ENCODE measurements at places on chromosomes 6 and 20.
A peak's percentile ranks its signal among the peaks of the same experiment; 100 is the strongest.

- DNase-seq, result no peak
These were observed 26.8 kb upstream of the SLC35B3 start for GRCh38 chr6:8462169-8462568.

DNA sequence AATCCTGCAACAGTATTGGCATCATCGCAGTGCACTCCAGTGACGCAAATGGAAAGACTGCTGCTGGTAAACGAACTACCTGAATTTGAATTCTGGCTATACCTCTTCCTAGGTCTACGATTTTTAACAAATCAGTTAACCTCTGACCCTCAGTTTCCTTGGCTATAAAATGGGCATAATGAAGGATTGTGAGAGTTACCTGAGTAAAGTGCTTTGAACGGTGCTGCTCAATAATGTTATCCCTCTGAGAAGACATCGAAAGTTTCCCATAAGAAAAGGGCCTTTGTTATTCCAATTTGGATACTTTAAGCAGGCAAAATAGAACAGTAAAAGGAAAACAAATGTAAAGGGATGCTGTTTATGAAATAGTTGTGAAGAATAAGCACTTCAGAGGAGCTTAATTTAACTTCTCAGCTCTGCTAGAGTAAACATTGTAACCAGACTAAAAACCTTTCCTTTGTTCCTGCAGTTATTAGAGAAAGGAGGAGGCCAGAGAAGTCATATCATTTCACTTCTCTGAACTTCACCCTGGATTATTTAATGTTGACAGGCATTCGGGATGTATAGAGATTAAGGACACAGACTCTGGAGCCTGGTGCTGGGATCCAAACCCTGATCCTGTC lies 5.8 kb downstream of the SGK1 start:
- no peak for DNase-seq

GRCh38 chr20:43911066-43911465 lies 3.6 kb upstream of the TOX2 start:
- DNase-seq, result no peak

GRCh38 chr6:32416036-32416435 lies 9.1 kb upstream of the BTNL2 start:
- no peak for DNase-seq

- no peak for DNase-seq
These were observed 51.2 kb downstream of the TP53INP2 start for GRCh38 chr20:34755367-34755766.

- DNase-seq, result no peak
These were observed 10.9 kb downstream of the BANF2 start for GRCh38 chr20:17710379-17711266.

- DNase-seq, result no peak
These were observed 8.0 kb downstream of the CASS4 start for GRCh38 chr20:56420028-56420427.

GRCh38 chr6:14226051-14226660 lies 108.6 kb downstream of the CD83 start:
- no peak for DNase-seq

GRCh38 chr20:7989379-7989778 lies 30.2 kb downstream of the TMX4 start:
- DNase-seq, result no peak

- no peak for DNase-seq
These were observed 971 bp upstream of the SERINC3 start for GRCh38 chr20:44522841-44523240.

DNA sequence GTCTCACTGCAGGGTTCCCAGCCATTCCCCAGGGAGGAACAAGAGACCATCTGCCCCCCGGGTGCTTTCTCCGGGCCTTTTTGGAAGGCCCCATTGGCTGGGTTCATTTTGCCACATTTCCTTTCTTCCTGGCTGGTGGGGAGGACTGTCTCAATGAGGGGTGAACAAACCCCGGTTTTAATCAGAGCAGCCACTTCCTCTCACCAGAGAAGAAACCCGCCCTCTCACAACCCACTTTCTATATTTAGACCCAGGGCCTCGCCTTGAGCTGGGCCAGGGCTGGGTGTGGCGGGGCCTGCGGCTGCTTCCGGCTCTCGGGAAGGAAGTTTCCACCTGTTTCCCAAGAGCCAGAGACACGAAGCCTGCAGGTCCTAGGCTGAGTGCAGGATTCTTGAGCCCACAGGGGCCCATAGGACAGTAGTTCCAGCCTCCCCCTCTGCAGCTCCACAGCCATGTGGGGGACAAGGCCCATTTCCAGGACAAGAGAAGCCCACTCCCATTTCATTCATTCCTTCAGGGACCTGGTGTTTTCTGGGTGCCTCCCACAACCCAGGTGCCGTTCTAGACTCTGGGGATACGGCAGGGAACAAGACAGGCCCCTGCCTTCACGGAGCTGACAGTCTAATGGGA lies 41.8 kb downstream of the RBM38 start:
- DNase-seq, result peak; percentile 44

DNA sequence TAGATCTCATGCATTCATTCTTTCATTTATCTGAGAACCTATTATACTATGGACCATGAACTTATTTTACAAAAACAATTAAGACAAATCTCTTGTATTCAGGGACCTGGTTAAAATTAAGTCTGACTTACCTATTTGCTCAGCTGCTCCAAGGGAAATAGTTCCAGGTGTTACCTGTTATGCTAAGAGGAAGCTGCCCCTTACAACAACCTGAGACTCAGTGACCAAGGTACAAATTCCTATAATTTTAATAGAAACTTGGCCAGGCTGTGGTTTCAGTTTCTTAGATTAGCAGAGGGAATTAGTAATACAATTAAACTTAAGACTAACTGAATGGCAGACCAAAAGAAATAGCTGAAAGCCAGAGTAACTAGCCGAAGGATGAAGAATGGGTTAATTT lies 48.2 kb upstream of the GMPR start:
- DNase-seq, result no peak

DNA sequence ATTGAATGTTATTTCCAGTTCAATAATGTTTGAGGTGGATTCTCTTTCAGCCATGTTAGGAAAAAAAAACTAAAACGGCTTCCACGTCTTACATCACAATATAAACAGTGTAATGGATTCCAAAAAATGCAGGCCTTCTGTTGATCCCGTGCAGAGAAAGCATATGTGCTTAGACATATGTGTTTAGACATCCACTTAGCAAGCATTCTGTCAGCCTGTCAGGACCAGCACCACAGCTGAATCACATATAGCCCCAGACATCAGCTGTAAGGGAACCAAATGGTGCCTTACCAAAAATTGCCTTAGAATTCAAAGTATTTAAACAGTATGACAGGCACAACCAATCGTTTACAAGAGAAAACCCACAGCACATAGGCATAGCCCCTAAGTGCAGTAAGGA lies 304.9 kb downstream of the EYA4 start:
- DNase-seq, result no peak

DNA sequence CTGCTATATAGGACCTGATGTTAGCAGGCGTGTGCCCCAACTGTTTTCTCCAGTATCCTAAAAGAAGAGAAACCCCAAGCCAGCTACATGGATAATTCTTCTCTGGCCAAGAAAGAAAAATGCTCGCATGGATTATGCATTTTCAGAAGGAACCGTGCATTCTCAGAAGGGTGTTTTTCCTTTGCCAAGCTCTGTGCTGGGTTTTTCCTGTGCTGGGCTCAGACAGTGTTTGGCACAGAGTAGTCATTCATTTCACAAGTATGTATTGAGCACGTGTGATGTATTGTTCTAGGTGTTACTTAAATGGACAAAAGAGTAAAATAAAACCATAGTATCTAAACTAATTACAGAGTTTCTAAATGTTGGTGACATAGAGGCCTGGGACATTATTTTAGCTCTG lies 62.7 kb upstream of the ZNF133 start:
- DNase-seq, result no peak

DNA sequence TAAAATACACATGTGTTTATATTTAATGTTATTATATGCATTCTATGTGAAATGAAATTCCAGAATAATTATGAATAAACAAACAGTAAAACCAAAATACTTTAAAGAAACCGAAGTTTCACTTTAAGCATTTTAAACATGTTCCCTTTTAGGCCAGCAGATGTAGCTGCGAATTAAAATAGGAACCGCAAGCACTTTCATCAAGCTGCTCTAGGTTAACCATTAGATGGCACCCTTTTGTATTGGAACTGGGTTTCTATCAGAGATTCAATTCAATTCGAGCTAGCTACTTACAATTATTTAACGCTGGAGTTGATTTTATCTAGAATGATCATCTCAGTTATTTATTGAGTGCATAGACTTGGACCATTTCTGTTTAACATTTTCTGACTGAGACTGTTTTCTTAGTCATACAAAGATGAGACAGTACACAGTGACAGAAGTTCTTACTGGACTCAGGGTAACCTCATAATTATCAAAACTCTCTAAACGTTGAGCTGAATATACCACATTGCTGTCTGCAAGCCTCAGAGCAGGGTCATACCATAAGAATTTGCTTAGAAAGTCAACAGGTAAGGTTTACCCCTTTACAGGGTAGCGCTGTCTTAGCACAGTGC lies 8.5 kb downstream of the TMEM242 start:
- DNase-seq, result no peak

- DNase-seq, result no peak
These were observed 11.6 kb upstream of the NQO2 start for GRCh38 chr6:2988094-2988425.

DNA sequence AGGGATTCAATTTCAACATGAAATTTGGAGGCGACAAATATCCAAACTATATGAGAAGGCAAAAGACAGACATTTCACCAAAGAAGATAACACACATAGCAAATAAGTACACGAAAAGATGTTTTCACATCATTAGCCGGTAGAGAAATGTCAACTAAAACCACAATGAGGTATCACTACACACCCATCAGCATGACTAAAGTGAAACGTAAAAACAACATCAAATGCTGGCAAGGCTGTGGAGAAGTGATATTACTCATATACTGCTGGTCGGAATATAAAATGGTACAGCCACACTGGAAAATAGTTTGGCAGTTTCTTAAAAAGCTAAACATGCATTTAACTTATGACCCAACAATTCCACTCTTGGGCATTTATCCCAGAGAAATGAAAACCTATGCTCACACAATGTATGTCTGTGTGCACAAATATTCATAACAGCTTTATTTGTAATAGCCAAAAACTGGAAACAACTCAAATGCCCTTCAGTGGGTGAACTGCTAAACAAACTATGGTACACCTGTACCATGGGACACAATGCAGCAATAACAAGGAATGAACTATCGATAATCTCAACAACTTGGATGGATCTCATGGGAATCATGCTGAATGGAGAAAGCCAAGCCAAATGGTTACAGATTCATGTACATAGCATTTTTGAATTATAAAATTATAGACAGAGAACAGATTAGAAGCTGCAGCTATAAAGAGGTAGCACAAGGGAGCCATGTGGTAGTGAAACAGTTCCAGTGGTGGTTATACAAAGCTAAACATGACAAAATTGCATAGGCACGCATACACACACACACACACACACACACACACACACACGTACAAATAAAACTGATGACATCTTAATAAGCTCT lies 8.6 kb downstream of the ADAT2 start:
- no peak for DNase-seq

- DNase-seq, result no peak
These were observed 26.2 kb downstream of the RRAGD start for GRCh38 chr6:89385846-89386245.

DNA sequence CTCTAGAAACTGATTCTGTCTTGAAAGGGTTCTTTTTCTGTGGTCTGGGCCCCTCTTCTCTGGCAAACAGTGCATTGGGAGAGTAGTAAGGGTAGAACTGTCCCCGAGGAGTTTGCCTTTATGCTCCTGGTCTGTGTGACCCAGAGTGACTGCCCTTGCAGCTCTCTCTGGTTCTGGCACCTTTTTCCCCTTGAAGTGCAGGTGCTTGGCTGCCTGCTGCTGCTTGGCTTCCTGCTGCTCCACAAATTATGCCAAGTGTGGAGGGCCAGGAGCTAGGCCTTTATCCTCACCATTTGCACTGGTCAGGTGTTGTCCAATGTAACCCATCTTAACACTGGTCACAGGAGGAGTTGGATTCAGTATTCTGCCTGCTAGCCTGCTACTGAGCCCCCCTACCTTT lies 11.2 kb downstream of the KIZ start:
- no peak for DNase-seq

DNA sequence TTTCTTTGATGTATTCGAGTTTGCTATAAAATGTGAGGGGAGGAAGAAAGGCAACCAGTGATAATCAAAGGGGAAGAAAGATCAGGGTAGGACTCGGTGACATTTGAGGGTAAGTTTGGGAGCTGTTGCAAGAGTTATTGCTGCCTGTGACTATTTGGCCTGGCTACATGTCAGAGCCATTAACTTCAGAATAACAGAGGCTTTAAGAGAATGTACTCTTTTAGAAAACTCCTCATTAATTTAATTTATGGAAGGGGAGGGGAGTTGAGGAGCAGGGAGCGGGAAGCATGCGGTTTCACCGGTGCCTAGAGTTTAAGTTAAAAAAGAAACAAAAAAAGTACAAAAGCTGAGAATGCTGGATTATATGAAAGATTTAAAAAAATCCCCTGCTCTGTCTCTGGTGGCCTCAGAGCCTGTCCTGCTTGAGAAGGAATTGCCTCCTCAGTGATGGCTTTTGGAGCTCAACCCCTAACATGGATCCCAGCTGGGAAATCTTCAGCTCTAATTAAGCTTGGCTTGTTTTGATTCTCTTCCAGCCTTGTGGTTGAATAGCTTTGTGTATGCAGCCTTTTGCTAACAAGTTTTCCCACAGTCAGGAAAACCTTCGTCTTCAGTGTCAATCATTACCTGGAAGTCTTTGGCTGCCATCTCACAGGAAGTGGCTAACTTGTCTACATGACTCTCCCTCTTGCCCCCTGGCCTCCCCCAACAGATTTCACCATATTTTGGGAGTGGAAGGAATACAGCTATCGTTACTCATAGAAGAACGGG lies 238.2 kb downstream of the SOX4 start:
- no peak for DNase-seq

- no peak for DNase-seq
These were observed 26.1 kb downstream of the MAN1A1 start for GRCh38 chr6:119323478-119323877.

DNA sequence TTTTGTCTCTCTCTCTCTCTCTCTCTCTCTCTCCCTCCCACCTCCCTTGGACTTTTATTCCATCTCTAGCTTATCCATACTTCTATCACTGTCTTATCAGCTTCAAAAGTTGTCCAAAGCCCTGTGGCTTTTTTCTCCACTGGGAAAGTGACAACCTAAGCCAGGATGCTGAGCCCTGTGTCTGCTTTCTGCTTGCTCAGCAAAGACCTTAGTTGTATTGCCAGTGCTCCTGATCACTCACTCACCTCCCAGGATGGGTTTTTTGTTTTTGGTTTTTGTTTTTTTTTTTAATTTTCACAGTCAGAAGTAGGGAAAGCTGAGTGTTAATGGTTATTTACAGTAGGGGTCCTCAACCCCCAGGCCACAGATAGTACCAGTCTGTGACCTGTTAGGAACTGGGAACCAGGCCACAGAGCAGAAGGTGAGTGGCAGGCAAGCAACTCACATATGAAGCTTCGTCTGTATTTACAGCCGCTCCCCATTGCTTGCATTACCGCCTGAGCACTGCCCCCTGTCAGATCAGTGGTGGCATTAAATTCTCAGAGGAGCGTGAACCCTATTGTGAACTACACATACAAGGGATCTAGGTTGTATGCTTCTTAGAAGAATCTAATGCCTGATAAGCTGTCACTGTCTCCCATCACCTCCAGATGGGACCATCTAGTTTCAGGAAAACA lies 125.0 kb upstream of the ID4 start:
- DNase-seq, result no peak
